Muscle of back (tissue), 13 donors: ENCODE measurements at places on chromosomes 11 and 22. TPM values are rescaled to one million over a fixed set of nuclear protein-coding genes. Genes with fewer than 3 reads are reported as not detected.

The MFRP gene
- polyA plus RNA-seq = 0.07 TPM

The MOGAT2 gene
- polyA plus RNA-seq = not detected

The RCOR2 gene
- polyA plus RNA-seq = 10.3 TPM

The ANKRD13D gene
- 28.6 TPM for polyA plus RNA-seq

The OR8D4 gene
- polyA plus RNA-seq = not detected

The TRPC6 gene
- polyA plus RNA-seq = 13.8 TPM

- DNase-seq = no peak
Measured at GRCh38 chr11:12139144-12139881, 28.9 kb downstream of the MICAL2 start.

DNA sequence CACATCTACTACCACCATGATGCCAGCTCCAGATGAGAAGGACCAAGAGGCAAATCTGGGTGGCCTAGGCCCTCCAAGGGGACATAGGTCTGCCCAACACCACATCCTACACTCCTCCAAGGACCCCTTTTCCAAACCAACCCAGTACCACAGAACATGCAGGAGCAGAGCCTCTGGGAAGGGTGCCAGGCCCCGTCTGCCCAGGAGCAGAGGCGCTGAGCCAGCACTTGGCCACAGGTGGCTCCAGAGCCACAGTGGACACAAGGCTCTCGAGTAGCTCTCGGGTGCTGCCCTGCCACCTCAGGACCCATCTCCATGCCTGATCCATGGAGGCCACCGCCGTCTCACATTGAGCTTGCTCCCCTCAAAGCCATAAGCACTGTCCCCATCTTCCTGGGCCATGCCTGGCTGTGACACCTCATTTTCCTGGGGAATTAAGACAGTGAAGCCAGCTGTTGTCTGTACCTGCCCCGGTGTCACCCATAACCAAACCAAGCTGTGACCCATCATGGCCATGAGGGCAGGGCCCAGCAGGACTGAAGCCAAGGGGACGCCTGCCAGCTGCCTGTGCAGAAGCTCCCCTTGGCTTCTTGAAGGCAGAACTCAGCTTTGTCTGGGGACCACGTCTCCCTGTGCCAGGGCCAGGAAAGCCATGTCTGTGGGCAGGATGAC, 7.4 kb downstream of the MOB2 start:
- no peak for DNase-seq

DNA sequence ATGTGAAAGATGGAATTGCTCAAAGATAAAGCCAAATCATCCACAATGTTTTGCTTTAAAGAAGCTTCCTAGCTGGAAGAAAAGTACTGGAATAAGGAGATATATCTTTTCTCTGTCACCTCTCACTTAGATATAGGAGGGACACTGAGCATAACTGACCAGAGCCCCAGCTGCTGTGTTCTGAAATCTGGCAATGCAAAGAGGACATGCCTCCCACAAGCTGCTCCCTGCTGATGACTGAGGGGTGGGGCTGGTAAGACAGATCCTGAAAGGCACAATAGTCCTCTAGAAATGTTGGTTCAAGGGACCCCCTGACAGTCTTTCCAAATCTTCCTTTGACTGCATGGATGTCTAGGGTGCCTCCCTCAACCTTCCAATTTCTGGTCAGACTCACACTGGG, 67.0 kb downstream of the SC5D start:
- DNase-seq = no peak

DNA sequence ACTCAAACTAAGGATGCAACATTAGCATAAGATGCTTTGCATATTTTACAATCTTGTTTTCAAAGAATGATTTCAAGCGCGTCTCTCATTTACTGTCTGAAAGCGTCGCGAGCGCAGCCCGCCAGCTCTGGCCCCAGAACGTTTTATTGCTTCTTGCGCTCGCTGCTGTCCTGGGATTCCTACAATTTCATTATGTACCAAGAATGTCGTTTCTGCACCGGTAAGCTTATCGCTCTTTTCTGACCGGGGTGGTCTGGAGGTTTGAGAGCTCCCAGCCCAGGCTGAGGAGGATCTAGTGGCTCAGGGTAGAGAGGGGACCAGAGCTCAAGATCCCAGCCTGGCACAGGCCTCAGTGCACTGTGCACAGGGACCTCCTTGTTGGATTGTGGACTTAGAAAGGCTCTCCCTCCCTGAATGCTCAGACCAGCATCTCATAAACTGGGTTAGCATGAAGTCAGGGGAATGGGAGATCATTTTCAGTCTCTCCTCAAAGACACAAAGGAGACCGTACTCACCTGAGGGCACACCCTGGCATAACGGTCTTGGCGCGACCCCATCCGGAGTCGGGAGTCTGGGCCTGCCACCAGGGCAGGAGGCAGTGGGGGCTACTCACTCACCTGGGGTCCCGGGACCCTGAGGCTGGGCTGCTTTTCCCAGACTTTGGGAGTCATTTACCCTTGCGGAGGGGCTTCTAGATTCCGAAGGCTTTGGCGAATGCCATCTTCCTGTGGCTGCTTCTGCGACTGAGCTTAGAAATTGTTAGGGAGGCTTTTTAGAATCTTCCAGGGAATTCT, 817.4 kb downstream of the BRD1 start:
- DNase-seq = no peak

- DNase-seq = no peak
Measured at GRCh38 chr11:133531971-133532651, at the start of gene OPCML. OPCML (minus strand) TSS chr11:133532501.

DNA sequence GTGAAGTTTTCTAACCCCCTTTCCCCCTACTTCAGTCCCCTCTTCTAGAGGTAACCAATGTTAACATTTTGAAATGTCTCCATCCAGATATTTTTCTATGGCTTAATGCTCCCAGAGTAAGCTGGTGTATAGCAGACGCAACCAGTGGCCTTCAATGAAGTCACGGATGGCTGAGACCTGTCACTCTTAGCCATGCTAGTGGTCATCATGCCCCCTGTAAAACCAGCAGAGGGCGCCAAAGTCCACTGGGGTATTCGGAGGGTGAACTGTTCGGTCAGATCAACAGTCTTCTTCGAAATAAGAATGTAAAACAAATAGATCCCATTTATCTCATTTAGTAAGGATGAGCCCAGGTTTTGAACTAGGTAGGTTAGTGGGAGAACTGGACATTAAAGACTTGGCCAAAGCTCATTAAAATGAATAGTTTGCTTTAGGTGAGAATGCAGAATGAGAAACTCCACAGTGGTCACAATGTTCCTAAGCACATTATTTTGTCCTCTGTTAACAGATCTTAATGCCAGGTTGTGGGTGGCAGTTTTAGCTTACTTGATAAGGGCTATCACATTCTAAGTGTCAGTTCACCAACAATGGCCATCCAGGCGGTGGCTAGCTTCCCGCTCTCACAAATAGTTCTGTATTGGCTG, 8.6 kb upstream of the MMP8 start:
- DNase-seq = no peak

GRCh38 chr22:36829370-36830002, 12.7 kb upstream of the PVALB start:
- no peak for DNase-seq

GRCh38 chr11:111840143-111840542, 31.2 kb downstream of the ALG9 start:
- no peak for DNase-seq

DNA sequence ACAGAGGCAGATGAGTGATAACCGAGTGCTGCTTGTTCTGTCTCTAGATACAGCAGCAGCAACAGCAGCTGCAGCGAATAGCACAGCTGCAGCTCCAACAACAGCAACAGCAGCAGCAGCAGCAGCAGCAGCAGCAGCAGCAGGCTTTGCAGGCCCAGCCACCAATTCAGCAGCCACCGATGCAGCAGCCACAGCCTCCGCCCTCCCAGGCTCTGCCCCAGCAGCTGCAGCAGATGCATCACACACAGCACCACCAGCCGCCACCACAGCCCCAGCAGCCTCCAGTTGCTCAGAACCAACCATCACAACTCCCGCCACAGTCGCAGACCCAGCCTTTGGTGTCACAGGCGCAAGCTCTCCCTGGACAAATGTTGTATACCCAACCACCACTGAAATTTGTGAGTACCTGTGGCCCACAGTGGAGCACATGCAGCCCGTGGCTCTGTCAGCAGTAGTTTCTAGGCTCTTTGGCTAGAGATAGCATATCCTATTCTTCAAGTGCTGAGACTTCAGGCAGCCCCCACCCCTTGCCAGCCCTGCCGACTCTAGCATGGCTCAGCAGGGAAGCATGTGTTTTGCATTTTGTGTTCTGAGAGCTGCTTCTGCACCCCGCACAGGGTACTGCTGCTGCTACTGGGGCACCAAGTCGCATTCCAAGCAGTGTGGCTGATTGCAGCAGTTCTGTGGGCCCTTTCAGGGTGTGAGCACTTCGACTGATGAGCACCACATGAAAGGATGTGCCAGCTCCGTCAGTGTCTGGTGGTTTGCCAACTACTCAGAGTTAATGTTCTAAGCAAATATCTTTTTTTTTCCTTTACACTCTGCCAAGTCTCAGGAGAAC, 59.2 kb downstream of the MED15 start:
- DNase-seq = peak; percentile 42

GRCh38 chr11:832529-833113, at the start of gene CD151:
CD151 (plus strand) TSS chr11:832952; CDS start chr11:836070, 3,118 bp downstream.
- DNase-seq = peak; percentile 82

- no peak for DNase-seq
Measured at GRCh38 chr11:66902486-66903177, 45.8 kb downstream of the LRFN4 start.

DNA sequence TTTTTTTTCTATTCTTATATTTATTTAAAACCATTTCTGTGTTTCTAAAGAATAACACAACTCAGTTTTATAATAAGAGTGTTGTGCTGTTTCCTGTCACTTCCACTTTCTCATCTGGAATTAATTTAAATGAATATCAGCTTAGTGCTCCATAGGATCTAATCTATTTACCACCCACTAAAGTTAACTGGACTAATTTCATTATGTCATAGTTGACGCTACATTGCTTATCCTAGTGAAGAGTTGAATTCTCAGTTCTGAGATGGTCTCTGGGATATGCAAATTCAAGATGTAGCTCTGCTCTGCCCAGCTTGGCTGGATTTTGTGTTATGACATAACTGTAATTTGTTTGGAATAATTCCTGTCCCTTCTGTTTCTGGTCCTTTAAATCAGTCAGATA, 380.1 kb downstream of the METTL15 start:
- no peak for DNase-seq

GRCh38 chr11:68258363-68258765, 13.4 kb downstream of the C11orf24 start:
- no peak for DNase-seq
